CD14-positive monocyte (primary cell): ENCODE measurements at places on chromosomes 12 and 14.

- DNase-seq = no peak
Measured at GRCh38 chr12:6662602-6662905, 365 bp downstream of the ING4 start.

DNA sequence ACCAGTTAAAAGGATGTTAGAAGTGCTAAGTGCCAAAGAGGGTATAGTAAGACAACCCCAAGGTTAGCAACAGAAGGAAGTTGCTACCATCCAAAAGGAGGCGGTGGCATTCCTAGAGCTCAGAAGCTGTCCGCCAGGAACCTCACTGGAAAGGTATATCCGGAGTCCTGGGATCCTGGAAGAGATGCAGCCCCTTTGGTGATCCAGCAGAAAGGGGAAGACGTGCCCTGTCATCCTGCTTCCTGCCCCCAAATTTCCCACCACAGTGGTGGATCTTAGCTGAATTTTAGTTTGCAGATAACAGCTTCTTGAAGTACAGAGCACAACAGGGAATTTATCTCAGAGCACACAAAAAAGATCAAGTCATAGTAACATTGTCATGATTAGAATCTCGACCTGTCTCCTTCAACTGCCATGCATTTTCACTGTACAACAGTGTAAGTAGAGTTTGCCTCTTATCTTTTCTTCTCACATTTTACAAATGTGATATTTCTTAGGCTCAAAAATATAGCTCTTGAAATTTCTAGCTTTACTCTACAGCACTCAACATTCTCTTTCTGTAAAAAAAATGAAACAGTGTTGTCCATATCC lies 526.3 kb downstream of the SOX5 start:
- no peak for DNase-seq

DNA sequence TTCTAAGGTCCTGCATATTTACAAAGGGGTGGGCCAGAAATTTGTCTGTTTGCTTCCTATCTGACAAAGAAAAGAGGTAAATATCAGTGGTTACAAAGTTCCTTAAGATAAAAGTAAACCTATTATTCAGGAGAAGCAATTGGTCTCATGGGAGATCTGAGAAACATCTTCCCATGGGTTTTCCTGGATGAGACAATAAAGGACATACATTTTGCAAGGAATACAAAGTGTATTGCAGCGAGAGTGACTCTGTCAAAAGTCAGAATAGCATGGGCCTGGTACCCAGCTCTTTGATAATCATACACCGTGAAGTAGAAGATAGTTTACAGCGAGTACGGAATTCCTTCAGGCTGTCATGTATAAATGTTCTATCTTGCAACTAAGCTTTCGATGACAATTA lies 14.2 kb downstream of the LRRK2 start:
- DNase-seq = no peak

DNA sequence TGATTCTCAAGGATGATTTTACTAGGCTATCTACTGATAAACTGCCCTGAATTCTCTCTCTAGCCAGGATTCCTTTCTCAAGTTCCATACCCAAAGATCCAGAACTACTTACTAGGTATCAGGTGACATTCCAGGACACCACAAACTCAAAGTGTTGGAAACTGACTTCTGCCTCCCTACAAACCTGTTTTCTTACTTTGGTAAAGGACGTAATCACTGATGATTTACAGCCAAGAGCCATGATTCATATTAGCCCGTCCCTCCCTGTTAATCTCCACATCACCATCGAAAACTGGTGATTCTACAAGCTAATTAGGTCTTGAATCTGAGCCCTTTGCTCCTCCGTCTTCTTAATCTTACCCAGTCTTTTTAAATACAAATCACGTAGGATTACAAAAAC lies 1.0 kb upstream of the ATG14 start:
- no peak for DNase-seq

DNA sequence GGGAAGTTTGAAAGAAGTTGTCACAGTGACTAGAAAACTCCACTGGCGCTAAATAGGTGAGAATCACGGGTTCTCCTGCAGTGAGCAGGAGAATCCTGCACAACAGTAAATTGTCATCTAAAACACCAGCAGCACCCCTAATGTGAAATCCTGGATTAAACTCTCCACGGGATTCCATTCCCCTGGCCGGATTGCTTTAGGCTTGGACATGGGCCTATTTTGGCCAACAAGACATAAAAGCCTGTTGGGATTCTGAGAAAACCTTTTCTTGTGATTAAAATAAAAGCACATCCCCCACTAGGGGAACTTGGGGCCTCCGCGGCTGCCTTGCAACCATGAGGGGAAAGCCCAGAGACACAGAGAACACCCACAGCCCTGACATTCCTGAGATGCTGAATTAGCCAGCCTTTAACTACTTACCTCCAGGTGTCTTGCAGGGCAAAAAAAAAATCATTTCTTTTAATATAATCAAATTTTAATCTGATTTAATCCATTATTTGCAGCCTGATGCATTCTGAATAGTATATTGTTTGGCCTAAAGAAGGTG lies 21.0 kb upstream of the TSPAN11 start:
- no peak for DNase-seq
